ENCODE measurements at places on chromosomes 1 and 21.

- DNase-seq: no peak
These were observed 10.3 kb downstream of the PLA2G4A start for GRCh38 chr1:186839041-186839400.

- no peak for DNase-seq
These were observed 102.7 kb downstream of the CRYAA start for GRCh38 chr21:43271452-43272020.

GRCh38 chr1:108117945-108118902 lies 81.9 kb downstream of the SLC25A24 start:
- DNase-seq: no peak

DNA sequence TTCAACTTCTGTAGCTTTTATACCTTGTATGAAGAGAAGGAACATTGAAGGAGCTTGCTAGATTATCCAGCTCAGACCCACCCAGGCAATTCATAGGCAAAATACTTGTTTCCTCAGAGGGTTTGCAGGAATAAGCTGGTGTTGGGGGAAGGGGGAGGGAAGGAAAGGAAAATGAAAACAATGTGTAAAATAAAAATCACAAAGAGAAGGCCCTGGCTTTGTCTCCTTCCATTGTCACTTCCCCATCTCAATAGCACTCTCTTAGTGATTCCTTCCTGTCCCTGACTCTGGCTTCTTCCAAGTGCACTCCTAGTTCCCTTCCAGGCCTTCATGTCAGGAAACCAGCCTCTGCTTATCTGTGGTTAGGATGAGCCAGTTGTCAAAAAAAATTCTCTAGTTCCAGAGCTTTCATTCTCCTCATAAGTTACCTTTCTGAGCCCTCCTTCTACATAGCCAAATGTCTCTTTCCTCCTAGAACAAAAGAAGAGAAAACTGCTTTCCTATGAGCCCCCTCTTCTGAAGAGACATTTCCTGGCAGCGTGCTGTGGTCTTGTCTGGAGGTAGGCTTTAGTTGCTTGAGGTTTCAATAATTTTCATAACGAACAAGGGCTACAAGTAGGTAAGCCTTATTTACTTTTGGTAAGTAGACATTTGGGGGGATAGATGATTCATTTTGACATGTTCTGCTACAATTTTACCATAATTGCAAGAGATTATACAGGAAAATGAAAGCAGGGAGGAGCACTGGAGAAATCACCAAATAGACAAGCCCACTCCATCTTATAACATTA lies 45.7 kb downstream of the FASLG start:
- DNase-seq: no peak

DNA sequence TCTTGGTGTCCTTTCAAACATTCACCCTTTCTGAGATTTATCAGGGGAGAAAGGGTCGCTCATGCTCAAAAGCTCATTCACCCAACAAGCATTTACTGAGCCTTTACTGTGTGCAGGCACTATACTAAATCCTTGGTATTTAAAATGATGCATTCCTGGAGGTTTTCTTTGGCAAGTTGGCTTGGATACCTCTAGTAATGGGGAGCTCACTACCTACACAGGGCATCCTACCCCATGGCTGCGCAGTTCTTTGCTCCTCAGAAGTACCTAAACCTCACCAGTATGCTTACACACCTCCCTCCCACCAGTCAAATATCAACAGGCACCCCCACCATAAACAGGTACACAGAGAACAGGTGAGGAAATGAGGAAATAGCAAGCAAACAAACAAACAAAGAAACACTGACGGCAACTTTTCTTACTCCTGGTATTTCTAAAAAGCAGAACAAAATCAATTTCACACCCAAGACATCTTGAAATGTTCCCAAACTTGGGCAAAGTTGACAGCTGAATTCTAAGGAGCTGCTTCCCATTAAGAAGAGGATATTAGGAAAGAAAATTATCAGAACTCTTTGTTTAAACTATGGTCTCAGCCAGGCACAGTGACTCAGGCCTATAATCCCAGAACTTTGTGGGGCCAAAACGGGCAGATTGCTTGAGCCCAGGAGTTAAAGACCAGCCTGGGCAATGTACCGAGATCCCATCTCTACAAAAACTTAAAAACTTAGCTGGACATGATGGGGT lies 104.8 kb downstream of the PSMG1 start:
- no peak for DNase-seq

DNA sequence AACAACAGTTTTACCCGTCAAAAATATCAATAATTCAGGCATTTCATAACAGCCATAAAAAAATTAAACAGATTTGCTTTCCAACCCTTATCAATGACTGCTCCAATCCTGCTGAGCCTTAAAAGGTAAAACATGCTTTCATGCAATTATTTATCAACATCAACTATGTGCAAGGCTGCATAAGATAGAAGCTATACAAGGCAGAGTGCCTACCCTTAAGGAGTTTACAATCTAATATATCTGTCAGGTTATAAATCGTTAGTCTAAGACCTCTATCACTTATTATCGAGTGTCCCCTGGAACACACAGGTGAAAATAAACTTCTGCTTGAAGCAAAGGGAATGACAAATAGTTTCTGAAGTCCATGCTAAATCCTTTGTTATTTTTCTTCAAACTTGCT lies 1.8 kb downstream of the ERRFI1 start:
- no peak for DNase-seq

- no peak for DNase-seq
These were observed 48.2 kb upstream of the TNFSF4 start for GRCh38 chr1:173255214-173255813.

GRCh38 chr1:46062651-46063319 lies 69.6 kb downstream of the PIK3R3 start:
- DNase-seq: no peak

- no peak for DNase-seq
These were observed 9.4 kb downstream of the SNAP47 start for GRCh38 chr1:227744668-227745067.

Measured in GM04504 (cell line).